ENCODE measurements at places on chromosomes 16 and 17. TPM values are rescaled to one million over a fixed set of nuclear protein-coding genes. Genes with fewer than 3 reads are reported as not detected.

- no peak overlapping the region for H3K27ac ChIP-seq
- no peaks in the 10 kb centered on the region for H3K27me3 ChIP-seq
- no peak for DNase-seq
- H3K4me3 ChIP-seq: no peak overlapping the region
These were observed 26.9 kb upstream of the SLC38A8 start for GRCh38 chr16:84069540-84069939.

Gene TBX21
- 0.21 TPM for total RNA-seq

Gene TMEM238L
- total RNA-seq: not detected

DNA sequence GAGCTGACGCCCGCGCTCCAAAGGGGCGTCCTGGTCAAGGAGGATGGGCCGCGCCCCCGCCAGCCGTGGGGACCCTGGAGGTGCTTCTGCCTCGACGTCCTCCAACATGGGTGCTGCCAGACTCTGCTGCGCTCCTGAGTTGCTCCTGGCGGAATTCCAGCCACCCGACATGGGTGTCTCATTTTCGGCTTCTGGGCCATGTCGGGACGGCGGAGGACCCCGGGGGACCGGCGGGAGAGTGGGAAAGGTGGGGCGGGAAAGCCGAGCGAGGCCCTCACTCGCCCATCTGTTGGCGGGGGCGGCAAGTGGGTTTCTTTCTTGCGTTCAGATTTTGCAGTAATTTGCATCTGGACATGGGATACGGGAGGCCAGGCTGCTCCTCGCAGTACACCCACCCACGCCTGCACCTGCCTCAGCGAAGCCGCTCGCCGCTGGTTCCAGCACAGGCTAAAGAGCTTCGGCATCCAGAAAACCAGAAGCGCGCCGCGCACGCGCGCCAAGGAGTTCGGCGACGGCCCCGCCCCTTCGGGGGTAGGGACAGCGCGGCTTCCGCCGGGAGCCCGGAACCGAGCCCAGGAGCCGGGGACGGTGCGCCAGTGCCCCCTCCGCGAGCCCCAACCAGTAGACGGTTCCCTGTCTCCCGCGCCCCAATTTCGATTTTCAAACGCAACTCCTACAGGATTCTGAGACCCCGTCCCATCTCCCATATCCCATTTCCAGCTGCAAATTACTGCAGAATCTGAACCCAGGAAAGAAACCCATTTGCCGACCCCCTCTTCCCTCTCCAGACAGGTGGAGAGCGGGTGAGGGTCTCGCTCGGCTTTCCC is at the start of gene ARMC7:
TSS of gene ARMC7 (plus strand) at position 563 of the 827 bp plus-strand sequence. CDS start 320 bp downstream, outside the sequence.
- no peaks in the 10 kb centered on the region for H3K27me3 ChIP-seq
- peaks cover 4% of the 10 kb centered on the region for H3K36me3 ChIP-seq
- H3K4me1 ChIP-seq: peaks cover 30% of the 10 kb centered on the region
- peak within 1 kb of the TSS; percentile 98 for H3K4me3 ChIP-seq
- peak within 1 kb of the TSS; percentile 91 for H3K27ac ChIP-seq
- peak; percentile 93 for DNase-seq

Gene CLEC3A
- not detected for total RNA-seq

DNA sequence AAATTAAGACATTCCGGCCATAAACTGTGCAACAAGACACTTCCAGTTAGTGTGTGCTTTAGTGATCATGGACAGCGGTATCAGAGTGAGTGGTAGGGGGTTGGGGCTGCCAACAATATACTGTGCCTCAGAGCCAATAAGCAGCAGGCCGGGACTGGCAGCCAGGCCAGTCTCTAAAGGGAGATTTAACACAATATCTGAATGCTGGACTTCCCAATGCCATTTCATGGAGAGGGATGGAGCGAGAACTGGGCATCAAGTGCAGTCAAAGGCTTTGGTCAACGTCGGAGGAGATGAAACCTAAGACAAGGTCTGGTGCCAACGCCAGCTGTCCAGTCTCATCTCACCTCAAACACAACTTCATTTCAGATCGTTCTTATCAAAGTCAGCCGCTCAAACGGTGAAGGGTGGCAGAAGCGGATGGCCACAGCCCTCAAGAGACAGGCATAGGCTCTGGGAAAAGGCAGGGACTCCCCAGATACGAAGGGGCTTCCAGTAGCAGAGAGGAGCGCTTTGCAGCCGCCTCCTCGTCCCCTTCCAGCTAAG is 935 bp downstream of the USP32 start:
- peak; percentile 10 for DNase-seq
- H3K27me3 ChIP-seq: no peaks in the 10 kb centered on the region
- peak overlapping the region; percentile 91 for H3K27ac ChIP-seq
- peak overlapping the region; percentile 95 for H3K4me3 ChIP-seq
- no peaks in the 10 kb centered on the region for H3K36me3 ChIP-seq
